Frontal cortex (tissue), 4 donors: ENCODE measurements at places on chromosomes 13 and 19.

DNA sequence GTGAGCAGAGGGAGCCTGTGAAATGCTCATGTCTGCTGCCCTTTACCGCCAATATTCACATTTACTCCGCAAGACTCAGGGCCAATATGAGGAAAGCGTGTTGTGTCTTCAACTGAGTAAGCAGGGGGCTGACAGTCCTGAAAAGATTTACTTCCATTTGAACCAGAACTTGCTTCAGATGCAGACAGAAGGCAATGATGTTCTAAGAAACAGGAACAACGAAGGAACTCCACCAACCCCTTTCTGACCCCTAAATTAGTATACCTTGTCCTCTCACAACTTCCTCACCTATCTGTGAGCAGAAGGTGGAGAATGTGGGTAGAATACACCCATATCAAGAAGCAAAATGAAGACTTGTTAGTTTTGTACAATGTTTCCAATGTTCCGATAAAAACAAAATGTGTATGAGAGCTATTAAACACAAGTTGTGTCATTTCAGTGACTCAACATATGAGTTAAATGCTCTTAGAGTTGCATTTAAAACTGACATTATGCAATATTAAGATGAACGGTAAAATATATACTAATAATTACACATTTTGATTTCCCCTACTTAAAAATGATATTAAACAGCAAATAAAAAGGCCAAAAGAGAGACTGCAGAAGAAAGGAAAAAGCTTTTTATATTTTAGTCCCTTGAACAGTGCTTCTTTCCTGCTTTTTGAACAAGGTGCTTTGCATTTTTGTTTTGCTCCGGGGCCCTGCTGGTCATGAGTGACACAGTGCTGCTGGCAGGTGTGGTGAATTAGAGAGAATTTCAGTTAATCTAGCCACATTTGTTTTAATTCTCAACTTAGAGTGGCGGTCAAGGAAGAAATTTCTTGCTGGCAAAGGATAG lies 16.0 kb downstream of the TMEM272 start:
- DNase-seq: no peak

DNA sequence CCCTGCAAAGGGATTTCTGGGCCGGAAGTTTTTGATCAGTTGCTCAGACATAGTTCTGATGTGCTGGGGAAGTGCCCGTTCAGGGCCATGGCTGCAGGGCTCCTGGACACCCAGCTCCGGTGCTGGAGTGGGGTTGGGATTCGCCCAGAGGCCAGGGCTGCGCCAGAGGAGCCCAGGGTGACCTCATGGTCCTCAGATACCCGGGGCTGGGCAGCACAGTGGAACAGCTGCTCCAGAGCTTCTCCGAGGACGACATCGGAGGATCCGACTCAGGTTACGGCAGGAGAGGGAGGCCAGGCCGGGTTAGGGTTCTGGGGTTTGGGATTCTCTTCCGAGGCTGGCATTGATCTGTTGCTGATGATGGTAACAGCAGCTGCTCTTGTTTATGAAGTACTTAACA lies 20.9 kb downstream of the CARM1 start:
- DNase-seq: no peak

DNA sequence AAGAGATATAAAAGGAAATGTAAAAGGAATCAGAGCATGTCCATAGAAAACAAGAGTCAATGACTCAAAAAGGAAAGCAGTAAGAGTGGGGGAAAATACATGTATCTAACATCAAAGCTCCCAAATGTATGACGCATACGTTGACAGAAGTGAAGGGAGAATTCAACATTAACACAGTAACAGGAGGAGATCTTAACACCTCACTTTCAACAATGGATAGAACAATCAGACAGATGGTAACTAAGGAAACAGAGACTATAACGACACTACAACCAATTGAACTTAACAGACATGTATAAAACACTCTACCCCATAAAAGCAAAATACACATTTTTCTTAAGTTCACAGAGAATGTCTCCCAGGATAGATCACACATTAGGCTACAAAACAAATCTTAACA lies 774.8 kb upstream of the ARGLU1 start:
- DNase-seq: no peak

- DNase-seq: no peak
These were observed 5.3 kb downstream of the MATK start for GRCh38 chr19:3780786-3781304.

- no peak for DNase-seq
These were observed 148.8 kb upstream of the SLITRK1 start for GRCh38 chr13:84031120-84031519.

GRCh38 chr13:63190219-63190618 lies 1774.6 kb upstream of the PCDH20 start:
- no peak for DNase-seq

GRCh38 chr19:51690454-51691073 lies 2.6 kb upstream of the SPACA6 start:
- DNase-seq: peak; percentile 76

GRCh38 chr13:27158335-27158734 lies 13.3 kb downstream of the USP12 start:
- no peak for DNase-seq

- DNase-seq: no peak
These were observed 193.6 kb downstream of the KCNRG start for GRCh38 chr13:50208826-50209335.

DNA sequence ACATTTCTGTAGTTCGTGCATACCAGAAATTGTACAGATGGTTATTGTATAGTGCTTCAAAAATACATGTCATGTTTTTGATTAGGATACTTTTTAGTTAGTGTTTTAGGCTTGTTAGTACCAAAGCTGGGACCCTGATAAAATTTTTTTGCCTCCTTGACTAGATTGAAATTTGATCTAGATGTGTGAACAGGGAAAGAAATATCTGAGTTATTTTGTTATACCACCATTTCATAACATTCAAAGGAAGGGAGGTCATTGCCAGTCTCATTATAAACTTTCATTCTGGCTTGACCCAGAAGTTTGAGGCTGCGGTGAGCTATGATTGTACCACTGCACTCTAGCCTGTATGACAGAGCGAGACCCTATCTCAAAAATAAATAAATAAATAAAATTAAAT lies 9.0 kb downstream of the LMO7 start:
- DNase-seq: no peak

DNA sequence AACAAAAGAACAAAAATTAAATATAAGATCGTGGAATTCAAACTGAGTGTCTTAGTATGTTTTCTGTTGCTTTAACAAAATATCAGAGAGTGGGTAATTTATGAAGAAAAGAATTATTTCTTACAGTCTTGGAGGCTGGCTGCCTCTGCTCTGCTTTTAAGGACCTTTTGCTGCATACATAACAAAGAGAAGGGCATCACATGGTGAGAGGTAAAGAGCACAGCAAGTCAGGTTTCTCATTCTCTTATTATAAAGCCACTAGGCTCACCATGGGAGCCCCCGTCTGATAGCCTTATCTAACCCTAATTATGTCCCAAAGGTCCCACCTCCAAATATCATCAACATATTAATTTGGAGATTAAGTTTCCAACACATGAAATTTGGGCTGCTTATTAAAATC lies 231.3 kb downstream of the SLITRK6 start:
- no peak for DNase-seq

GRCh38 chr19:57103573-57104277 lies 16.1 kb upstream of the USP29 start:
- DNase-seq: peak; percentile 76

- DNase-seq: no peak
These were observed 1.6 kb downstream of the P2RY11 start for GRCh38 chr19:10112895-10113591.

GRCh38 chr19:7177926-7178325 lies 108.4 kb downstream of the ZNF557 start:
- DNase-seq: no peak

GRCh38 chr19:34838248-34838647 lies 65.2 kb upstream of the ZNF599 start:
- DNase-seq: no peak
